ENCODE measurements at places on chromosomes 1 and 21.
A peak's percentile ranks its signal among the peaks of the same experiment; 100 is the strongest.

DNA sequence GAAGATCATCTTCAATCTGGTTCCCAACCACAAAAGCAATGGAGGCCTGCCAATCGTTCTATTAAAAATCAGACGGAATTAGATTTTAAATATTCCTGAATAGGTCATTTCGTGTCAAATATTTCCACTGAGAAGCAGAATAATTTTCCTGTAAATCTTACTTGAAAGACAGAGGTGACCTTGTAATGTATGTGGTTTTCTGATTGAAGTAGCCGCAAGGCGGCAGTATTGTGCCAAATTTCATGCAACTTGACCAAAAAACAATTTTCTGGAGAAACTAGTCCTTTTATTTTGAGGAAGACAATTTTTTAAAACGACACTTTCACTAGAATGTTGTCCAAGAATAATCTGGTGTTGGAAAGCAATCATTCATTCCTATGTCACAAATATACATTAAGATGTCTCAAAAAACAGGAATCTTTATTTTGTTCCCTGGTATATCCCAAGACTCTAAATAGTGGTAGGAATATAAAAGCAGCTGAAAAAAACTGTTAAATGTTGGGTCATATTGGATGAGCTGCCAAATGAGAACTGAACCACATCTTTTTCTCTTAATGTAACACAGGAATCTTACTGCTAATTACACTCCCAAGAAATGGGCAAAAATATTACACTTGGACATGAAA, 33.6 kb downstream of the SPAG17 start:
- H3K27ac ChIP-seq, result no peak overlapping the region
- H3K4me1 ChIP-seq, result no peaks in the 10 kb centered on the region
- H3K36me3 ChIP-seq, result no peaks in the 10 kb centered on the region
- peak; percentile 71 for DNase-seq

DNA sequence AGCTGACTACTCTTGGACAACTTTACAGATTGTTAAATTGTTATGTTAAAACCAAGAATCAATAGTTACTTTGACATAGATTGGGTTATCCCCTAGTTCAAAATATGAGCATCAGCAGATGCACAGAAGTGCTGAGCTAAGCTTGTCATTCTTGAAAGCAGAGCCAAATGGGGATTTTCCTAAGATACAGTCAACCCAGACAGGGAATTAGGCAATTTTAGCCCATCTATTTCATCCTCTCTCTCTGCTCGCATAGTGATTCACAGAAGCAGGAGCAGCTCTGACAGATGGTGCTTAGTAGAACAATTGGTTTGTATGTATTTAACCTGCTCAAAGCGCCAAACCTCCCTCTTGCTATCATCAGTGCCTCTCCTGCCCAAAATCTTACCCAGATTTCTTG, 27.9 kb upstream of the PRRC2C start:
- no peaks in the 10 kb centered on the region for H3K36me3 ChIP-seq
- no peaks in the 10 kb centered on the region for H3K4me1 ChIP-seq
- H3K27ac ChIP-seq, result no peak overlapping the region
- no peak overlapping the region for H3K4me3 ChIP-seq
- DNase-seq, result no peak
- H3K27me3 ChIP-seq, result no peaks in the 10 kb centered on the region

DNA sequence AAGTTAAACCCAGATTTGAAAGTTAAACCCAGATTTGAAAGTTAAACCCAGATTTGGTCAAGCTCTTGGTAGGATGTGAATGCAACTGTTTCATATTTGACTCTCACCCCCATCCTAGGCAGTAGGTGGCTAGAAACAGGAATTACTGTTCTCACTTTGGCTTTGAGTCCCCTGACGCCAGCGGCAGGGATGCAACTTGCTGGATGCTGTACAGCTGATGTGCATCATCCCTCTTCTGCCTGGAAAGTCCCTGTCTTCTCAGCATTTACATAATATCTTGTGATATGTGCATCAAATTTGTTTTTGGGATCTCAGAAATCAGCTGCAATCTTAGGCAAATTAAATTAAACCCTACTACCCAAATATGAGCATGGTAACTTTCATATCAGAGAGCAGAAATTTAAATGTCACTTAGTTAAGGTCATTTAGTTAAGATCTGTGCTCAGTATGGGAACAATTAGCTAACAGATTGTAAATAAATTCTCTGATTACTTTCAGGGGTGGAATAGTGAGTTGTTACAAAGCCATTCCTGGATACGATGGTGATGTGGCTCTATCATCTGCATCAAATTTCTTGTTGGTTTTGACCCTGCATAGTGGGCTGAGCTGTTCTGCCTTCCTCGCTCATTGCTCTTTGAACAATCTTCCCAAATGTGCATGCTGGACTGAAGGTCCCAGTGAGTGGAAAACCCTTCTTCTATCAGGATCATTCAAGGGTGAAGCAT, 6.8 kb upstream of the HAO2 start:
- H3K36me3 ChIP-seq, result no peaks in the 10 kb centered on the region
- H3K27ac ChIP-seq, result no peak overlapping the region
- no peak overlapping the region for H3K4me3 ChIP-seq

DNA sequence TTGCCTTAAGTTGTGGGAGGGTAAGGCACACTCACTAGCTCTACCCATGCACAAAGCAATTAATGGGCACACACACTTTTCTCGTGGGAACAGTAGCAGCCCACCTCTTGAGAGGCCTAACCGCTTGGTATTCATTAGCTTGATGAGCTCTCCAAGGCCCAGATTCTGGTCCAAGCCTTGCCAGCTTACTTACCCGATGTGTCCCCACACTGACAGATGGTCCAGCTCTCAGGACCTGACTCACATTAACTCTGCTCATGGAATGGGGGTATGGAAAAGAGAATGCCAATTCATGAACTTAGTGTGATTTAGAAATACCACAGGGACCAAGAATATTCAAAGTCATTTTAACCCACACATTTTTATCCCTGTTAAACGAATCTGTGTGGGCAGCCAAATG, 106.8 kb upstream of the CACHD1 start:
- H3K27ac ChIP-seq, result no peak overlapping the region
- H3K4me3 ChIP-seq, result no peak overlapping the region
- no peak for DNase-seq
- no peaks in the 10 kb centered on the region for H3K4me1 ChIP-seq
- H3K27me3 ChIP-seq, result no peaks in the 10 kb centered on the region

DNA sequence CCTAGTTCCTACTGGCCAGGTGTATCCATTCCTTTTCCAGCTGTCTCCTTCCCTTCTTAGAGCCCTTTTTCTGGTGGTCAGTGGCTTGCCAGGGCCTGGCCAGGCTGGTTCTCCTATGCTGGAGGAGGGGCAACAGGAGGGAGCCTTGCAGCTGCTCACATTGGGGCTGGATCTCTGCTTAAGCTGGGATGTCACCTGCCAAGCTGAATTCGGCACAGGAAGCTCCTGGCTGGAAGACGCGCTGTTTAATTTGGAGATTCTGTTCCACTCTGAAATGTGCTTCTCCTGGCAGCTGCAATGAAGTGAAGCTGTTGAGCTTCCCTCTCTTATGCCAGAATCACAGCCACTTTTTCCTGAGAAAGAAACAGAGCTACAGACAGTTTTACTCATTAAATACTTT, 56.0 kb upstream of the POU3F1 start:
- no peak overlapping the region for H3K4me3 ChIP-seq
- H3K4me1 ChIP-seq, result no peaks in the 10 kb centered on the region
- no peaks in the 10 kb centered on the region for H3K36me3 ChIP-seq
- no peak overlapping the region for H3K27ac ChIP-seq

DNA sequence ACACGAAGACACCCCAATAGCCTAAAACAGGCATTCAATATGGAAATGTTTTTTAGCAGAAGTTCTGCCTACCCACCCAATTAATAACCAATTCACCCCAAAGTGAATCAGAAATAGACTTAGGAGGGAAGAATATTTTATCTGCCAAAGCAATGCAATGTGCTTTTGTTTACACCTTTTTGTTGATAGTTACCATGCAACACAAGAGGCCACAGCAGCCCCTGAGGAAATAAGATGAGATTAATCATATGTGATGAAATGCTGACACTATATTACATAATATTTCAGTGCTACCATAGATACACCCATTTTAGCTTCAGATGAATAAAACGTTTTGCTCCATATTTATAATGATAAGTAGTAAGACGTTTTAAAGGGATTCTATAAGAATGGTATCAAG, 60.9 kb upstream of the RGS2 start:
- no peak for DNase-seq
- no peaks in the 10 kb centered on the region for H3K4me1 ChIP-seq
- no peaks in the 10 kb centered on the region for H3K27me3 ChIP-seq
- H3K27ac ChIP-seq, result no peak overlapping the region
- no peak overlapping the region for H3K4me3 ChIP-seq
- no peaks in the 10 kb centered on the region for H3K36me3 ChIP-seq

GRCh38 chr1:45643978-45644377, 20.1 kb upstream of the CCDC17 start:
- no peak overlapping the region for H3K4me3 ChIP-seq
- no peaks in the 10 kb centered on the region for H3K27me3 ChIP-seq
- peak overlapping the region; percentile 39 for H3K27ac ChIP-seq
- H3K36me3 ChIP-seq, result no peaks in the 10 kb centered on the region
- H3K4me1 ChIP-seq, result no peaks in the 10 kb centered on the region

- H3K4me3 ChIP-seq, result no peak overlapping the region
- DNase-seq, result no peak
These were observed 34.4 kb downstream of the ADGRL2 start for GRCh38 chr1:81834921-81835698.

DNA sequence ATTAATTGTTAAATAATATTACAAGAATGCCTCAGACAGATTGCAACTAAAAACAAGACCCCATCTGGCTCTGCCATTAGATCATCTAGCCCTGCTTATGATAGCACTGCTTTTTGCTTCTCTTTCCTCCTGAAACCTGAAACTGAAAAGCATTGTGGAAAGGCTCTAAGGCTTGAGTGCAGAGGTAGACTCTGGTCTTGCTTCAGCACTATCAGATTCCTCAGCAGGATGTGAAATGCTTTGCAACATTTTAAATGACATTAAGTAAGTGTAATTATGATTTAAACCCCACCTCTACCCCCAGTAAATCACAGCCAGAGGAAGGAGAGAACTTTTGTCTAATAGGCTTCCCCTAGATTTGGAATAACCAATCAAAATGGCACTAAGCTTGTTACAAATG, 32.9 kb downstream of the PHC2 start:
- H3K4me3 ChIP-seq, result no peak overlapping the region
- H3K4me1 ChIP-seq, result no peaks in the 10 kb centered on the region
- no peak overlapping the region for H3K27ac ChIP-seq
- H3K36me3 ChIP-seq, result no peaks in the 10 kb centered on the region
- H3K27me3 ChIP-seq, result no peaks in the 10 kb centered on the region

DNA sequence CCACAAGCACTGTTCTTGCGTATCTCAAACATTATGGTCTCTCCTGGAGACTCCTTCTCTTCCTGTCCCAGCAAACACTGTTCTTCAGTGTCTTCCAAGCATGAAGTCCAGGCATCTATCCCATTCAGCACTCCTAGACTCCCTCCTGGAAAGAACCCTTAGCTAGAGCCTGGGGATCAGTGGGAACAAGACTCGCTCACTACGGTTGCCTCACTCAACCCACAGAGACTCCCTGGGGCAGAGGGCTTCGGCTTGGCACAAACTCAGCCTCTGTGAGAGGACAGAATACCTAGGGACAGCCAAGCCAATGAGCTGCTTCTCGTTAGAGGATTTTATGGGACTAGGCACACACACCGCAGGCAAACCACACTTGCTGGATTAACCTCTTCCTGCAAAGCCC, 86.5 kb upstream of the IPO9 start:
- H3K4me1 ChIP-seq, result peaks cover 8% of the 10 kb centered on the region
- H3K27ac ChIP-seq, result no peak overlapping the region
- H3K4me3 ChIP-seq, result no peak overlapping the region
- H3K27me3 ChIP-seq, result no peaks in the 10 kb centered on the region
- no peak for DNase-seq

- no peak overlapping the region for H3K27ac ChIP-seq
- no peak for DNase-seq
- H3K4me3 ChIP-seq, result no peak overlapping the region
- no peaks in the 10 kb centered on the region for H3K27me3 ChIP-seq
These were observed 253.8 kb downstream of the PCP4 start for GRCh38 chr21:40120940-40121575.

DNA sequence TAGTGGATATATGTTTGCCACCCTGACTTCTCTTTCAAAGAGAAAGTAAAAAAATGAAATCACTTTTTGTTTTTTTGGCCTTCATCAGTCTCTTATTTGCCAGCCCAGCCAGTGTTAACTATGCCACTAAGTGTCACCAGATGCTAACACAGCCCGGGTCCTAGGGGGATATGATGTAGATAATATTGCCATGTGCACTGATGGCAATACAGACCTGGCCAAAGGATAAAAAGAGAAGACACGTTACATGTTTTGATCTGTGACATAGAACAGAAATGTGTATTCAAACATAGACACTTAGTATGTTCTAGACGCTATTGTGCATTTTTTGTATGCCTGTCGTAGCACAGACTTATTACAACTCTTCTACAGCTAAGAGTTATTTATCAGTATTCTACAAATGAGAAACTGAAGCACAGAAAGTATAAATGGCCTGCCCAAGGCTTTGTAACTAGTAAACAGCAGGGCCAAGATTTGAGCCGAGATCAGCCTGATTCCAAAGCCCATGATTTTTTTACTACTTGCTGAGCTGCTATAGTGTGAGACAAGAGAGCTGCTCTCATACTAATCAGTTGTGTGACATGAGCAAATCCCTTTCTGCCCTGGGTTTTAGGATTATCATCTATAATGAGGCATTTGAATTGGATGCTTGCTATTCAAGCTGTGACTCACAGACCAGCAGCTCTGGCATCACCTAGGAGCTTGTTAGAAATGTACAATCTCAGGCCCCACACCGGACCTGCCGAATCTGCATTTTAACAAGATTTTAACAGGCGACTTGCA, 6.3 kb downstream of the LRRC53 start:
- DNase-seq, result no peak
- H3K27me3 ChIP-seq, result no peaks in the 10 kb centered on the region
- H3K4me1 ChIP-seq, result no peaks in the 10 kb centered on the region
- no peak overlapping the region for H3K4me3 ChIP-seq
- no peak overlapping the region for H3K27ac ChIP-seq

- H3K4me3 ChIP-seq, result no peak overlapping the region
- H3K27ac ChIP-seq, result no peak overlapping the region
- peaks cover 8% of the 10 kb centered on the region for H3K4me1 ChIP-seq
- no peaks in the 10 kb centered on the region for H3K36me3 ChIP-seq
- H3K27me3 ChIP-seq, result no peaks in the 10 kb centered on the region
- DNase-seq, result no peak
These were observed 152.0 kb downstream of the ETS2 start for GRCh38 chr21:38957575-38958322.

DNA sequence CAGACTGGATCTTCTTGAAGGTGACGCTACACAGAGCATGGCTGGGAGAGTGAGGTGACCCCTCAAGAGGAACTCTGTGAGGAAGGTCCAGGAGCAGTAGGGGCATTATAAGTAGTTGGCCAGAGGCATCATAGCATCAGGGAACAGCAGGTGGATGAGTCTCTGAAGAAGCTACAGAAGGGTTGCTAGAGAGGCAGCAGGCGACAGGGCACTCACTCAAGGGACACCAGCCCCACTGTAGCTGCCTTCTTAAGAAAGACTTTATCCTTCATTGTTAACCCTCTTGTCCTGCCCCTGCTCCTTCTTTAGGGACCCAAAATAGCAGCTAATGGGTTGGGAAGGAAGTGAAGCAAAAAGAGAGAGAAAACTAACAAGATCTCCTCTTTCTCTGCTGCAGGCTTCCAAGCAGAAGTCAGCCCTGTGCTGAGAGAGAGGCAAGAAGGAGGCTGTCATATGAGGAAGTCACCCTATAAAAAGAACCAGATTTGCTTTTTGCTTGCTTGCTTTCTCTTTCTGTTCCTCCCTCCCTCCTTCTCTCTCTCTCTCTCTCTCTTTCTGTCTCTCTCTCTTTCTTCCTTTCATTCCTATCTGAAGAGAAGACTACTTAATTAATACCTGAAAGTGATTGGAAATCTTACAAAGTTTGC, 7.7 kb upstream of the CD5L start:
- H3K27ac ChIP-seq, result no peak overlapping the region
- H3K4me1 ChIP-seq, result no peaks in the 10 kb centered on the region
- no peak for DNase-seq
- no peaks in the 10 kb centered on the region for H3K27me3 ChIP-seq
